Forelimb muscle (tissue), 1 donor: ENCODE measurements at places on chromosomes 5 and 9.

DNA sequence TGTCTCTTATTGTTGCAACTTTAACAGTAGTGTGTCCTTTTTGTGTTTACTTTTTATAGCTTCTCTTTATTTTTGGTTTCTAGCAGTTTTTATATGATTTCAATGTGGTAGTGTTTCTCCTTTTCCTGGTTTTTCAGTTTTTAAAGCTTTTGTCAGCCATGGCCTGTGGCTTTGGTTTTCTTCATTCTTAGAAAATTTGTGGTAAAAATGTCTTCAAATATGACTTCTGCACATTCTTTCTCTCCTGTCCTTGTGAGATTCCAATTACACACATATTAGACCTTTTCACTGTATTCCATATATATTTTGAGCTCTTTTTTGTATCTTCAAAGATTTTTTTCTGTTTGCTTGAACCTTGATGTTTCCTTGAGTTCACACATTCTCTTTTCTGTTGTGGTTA, 180.5 kb downstream of the CNTLN start:
- DNase-seq: no peak

DNA sequence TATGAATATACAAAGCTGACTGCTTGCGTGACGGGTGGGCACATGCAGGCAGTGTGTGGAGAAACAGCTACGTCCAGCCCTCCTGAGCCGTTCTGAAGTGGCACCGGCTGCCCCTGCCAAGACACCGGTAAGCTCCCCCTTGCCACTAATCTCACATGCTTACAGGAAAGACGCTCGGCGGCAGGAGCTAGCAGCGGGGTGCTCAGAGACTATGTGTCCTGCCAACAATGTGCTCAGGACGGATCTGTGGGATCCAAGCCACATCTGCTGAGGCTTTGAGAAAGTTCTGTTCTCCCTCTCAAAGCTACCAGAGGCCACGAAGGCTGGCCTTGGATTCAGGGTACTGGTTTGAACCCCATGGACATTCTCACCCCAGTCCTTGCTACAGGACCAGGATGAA, 157.2 kb upstream of the PHYKPL start:
- no peak for DNase-seq

DNA sequence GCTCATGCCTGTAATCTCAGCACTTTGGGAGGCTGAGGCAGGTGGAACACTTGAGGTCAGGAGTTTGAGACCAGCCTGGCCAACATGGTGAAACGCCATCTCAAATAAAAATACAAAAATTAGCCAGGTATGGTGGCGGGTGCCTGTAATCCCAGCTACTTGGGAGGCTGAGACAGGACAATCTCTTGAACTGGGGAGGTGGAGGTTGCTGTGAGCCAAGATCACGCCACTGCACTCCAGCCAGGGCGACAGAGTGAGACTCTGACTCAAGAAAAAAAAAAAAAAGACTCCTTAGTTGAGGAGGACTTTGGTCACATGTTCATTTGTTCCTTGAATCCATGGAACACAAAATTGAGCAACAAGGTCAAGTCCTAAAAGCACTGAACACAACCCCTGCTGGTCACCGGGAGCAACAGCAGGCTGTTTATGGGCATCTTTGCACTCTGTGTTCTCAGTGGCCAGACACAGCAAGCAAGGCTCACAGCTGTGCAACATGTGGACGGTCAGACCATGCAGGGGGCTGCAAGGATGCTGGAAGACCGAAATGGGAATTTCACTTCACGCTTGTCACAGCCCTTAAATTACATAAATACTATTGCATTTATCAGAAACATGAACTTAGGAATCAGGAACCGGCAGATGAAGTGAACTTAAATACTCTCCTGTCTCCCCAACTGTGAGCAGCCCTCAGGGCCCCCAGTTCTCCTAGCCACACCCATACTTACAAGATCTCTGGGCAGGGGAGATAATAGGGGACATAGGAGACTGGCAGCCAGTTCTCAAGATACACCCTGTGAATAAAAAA, 2.8 kb downstream of the GBGT1 start:
- DNase-seq: no peak

GRCh38 chr5:36378551-36378950, 76.8 kb upstream of the RANBP3L start:
- no peak for DNase-seq

GRCh38 chr5:180115326-180116076, 43.9 kb upstream of the RNF130 start:
- DNase-seq: no peak

DNA sequence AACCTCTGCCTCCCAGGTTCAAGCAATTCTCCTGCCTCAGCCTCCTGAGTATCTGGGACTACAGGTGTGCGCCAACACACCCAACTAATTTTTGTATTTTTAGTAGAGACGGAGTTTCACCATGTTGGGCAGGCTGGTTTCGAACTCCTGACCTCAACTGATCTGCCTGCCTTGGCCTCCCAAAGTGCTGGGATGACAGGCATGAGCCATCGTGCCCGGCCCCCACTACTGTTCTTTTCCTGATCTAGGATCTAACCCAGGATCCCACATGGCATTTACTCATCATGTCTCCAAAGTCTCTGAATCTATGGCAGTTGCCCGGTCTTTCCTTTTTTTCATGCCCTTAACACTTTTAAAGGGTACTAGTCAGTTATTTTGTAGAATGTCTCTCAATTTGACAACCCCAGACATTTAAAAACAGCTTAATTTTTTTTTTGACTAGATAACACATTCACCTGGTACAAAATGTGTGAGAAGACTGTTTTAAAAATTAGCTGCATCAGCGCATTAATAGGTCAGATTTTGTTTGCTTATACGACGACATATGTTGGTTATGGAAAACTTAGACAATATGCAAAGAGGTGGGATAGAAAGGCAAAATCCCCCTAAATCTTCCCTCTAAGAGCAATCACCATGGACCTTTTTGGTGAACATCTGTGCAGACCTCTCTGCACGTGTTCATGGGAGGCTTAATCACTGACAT, 46.5 kb downstream of the STOM start:
- no peak for DNase-seq

DNA sequence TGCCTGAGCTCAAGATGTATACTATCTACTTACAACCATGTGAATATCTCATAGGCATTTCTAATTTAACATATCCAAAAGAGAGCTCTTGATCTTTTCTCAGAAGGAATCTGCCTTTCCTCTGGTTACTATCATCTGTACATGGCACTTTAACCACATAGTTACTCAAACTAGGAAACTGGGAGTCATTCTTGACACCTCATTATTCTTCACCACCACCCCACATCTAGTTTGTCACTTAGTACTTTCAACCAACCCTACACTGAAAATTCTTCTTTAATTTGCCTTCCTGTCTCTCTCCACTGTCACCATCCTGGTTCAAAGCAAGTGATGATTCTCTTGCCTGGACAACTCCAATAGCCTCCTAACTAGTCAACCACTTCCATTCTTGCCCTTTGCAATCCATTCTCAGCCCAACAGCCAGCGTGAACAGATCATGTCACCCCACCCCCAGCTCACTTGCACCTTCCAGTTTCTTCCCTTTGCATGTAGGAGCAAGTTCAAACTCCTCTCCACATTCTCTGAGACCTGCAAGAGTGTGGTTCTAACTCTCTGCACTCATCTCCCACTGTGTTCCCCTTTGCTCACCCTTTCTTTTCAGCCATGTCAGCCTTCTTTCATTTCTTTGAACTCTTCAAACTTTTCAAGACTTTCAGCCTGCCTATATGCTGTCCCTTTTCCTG, 17.3 kb upstream of the SMAD5 start:
- DNase-seq: no peak

GRCh38 chr5:177380805-177381126, 3.5 kb upstream of the SLC34A1 start:
- DNase-seq: no peak

GRCh38 chr9:126399251-126399650, 72.6 kb downstream of the MVB12B start:
- no peak for DNase-seq

DNA sequence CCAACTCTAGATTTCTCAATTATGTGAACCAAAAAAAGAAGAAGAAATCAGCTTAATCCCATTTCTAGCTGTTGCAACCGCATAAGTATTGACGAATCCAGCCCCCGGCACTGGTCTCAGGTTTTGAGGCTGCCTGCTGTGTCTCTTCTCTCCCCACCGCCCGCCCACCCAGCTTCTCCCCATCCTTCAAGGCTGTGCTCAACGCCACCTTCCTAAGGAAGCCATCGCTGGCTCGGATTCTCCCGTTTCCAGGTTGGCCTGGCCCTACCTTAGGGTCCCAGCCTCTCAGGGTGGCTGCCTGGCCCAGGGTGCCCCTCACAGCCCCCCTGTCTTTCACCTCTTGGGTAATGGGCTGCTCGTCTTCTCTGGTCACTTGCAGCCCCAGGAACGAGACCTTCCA, 77.8 kb downstream of the HRH2 start:
- DNase-seq: no peak

DNA sequence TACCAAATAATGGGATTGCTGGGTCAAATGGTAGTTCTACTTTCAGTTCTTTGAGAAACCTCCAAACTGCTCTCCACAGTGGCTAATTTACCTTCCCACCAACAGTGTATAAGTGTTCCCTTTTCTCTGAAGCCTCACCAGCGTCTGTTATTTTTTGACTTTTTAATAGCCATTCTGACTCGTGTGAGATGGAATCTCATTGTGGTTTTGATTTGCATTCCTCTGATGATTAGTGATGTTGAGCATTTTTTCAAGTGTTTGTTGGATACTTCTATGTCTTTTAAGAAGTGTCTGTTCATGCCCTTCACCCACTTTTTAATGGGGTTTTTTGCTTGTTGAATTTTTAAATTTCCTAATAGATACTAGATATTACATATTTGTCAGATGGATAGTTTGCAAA, 28.4 kb upstream of the SUSD1 start:
- DNase-seq: no peak

DNA sequence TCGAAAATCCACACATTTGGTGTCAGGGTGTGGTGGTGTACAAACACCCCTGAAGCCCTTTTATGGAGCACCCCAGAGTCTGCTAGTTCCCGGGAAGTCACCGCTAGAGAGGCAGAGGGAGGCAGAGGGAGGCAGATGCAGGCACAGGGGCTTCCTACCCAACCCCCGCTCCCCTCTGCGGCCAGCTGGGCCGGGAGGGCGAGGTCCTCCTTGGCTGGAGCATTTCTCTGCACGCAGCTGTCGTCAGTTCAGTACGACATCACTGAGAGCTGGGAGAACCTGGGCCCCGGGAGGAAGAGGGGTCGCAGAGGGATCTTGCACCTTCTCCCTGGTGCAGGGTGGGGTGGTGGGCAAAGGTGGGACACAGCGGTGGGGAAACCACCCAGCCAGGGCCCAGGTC, 15.8 kb upstream of the UBAC1 start:
- DNase-seq: no peak

DNA sequence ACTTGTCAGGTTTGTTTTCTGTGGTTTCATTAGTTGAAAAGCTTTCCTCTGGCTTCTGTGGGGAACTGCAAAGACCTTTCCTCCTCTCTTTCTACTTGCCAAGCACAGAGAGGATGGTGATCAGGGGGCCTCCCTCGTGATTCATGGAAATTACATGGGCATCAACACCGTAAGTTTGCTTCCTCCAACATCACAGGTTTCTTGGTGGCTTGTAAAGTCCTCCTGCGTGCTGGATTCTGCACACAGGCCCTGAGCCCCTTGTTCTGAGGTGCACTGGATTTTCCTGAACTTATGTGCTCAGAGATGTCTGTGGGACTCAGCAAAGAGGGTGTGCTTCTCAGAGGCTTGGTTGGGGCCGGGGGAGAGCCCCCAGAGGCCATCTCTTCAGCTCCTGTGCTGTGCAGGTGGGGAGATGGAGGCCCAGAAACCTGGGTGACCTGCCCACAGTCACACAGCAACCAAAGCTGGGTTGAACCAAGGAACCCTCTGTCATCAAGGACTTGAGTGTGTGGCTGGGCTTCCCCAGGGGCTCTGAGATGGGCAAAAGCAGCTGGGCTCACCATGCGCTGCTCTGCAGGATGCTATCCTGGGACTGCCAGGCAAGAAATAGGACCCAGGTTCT, 36.5 kb downstream of the RGS3 start:
- no peak for DNase-seq

DNA sequence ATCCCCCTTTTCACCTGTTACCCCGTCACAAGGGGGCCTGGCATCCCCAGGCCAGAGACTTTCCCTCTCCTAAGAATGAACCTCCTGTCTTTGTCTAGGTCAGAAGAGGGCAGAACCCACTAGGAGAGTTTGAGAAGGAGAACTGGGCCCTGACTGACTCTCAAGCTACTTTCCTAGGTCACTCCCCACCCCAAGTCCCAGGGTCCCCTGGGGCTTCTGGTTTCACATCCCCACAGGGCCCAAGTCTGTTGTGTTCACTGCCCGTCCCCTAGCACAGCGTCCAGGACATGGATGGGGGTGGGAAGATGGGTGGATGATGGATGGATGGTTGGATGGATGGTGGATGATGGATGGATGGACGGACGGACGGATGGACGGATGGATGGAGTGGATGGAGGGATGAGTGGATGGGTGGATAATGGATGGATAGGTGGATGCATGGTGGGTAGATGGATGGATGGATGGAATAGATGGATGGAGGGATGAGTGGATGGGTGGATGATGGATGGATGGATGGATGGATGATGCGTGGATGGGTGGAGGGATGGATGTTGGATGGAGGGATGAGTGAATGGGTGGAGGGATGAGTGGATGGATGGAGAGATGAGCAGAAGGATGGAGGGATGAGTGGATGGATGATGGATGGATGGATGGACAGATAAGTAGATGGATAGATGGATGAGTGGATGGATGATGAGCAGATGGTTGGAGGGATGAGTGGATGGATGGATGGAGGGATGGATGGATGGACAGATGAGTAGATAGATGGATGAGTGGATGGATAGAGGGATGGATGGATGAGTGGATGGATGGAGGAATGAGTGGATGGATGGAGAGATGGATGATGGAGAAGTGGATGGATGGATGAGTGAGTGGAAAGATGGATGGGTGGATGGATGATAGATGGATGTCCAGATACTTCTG, 50.6 kb downstream of the KCNT1 start:
- DNase-seq: no peak

DNA sequence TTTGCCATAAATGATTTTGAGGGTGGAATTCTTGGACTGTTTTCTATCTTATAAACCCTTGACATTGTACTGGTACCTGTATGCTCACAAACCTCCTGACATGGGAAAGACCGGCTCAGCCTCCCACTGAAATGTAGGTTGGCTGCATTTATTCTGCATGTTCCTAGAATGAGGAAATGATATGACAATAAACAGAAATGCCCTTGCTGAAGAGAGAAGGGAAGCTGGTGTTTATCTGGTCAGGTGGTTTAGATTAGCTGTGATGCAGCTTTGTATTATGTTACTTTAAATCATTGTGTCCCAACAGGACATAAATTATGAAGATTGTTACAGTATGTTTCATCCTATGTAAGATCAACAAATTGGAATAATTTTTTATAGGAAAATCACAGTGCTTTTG, 23.1 kb upstream of the CATSPER3 start:
- no peak for DNase-seq
